ENCODE measurements at places on chromosomes 11 and 22. TPM values are rescaled to one million over a fixed set of nuclear protein-coding genes. Genes with fewer than 3 reads are reported as not detected.
A peak's percentile ranks its signal among the peaks of the same experiment; 100 is the strongest.

The NPTXR gene
- total RNA-seq: 0.32 TPM

The SCUBE1 gene
- not detected for total RNA-seq

GRCh38 chr22:20438427-20438677 is 727 bp upstream of the SCARF2 start:
- DNase-seq: no peak

GRCh38 chr22:30823015-30823370 is 128.3 kb downstream of the OSBP2 start:
- no peak for DNase-seq

- peak; percentile 43 for DNase-seq
Observed at GRCh38 chr22:41092023-41092817, at the start of gene EP300. EP300 (plus strand) TSS chr22:41092592; CDS start chr22:41093005, 413 bp downstream.

- no peak for DNase-seq
Observed at GRCh38 chr11:76208438-76209374, 2.4 kb upstream of the WNT11 start.

- no peak for DNase-seq
Observed at GRCh38 chr22:50564289-50564688, 1.6 kb upstream of the SYCE3 start.

DNA sequence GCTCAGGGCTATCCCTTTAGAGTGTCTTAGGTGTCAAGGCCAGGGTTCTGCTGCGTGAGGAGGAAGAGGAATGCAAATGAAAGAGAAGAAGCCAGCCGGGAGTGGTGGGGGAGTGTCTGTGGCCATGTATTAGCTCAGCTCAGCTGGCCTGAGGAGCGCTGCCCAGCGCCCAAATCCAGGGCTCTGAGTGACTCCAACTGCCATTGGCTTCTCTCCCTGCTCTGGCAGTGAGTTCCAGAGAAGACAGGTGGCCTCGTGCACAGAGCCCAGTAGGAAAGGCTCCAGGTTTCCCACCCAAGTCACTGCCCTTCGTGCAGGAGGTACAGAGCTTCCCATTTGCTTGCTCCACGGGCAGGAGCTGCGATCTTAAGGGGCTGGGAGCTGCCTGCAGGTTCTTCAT is 302.0 kb downstream of the KIRREL3 start:
- no peak for DNase-seq

GRCh38 chr22:40594924-40595323 is 41.6 kb downstream of the MRTFA start:
- no peak for DNase-seq

DNA sequence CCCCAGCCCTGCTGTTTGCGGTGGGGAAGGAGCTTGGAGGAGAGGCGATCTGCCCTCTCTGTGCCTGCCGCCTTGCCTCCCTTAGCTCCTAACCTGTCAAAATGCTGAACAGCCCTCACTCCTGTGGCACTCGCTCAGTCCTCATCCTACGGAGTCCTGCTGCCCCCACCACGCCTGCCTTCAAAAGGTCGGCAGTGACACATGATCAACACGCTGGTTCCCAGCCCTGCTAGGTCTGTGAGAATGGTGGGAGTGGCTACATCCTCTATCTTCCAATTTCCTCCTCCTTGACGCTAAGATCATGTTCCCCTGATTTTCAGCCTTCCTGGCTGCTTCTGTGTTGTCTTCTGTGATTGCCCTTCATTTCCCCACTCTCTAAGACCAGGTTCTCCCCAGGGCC is 120.2 kb upstream of the TBCEL start:
- DNase-seq: no peak

DNA sequence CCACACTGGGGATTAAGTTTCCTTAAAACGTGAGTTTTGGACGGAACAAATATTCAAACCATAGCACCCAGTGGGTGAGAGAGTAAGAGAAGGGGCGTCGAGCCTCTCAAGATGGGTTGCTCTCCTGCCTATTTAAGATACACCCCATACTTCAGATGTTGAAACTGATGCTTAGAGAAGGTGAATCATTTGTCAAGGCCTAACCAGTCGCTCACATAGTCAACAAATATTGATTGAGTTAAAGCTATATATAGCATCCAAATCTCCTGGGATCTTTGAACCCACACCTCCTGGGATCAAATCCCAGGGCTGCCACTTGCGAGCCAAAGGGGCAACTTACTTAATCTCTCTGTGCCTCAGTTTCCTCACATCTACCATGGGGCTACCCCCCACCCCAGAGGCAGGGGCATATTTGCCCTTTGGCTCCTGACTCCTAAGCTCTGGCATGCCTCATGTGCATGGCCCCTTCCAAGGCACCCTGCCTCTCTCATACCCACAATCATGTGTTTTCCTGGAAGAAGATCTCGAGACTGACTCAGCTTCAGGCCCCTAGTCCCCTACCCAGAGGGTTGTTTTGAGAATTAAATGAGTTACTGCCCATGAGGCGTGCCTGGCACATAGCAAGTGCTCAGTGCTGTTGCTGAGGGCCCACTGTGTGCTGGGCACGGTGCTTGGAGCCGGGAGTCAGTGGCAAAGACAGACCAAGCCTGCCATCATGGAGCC is 19.0 kb upstream of the PDGFB start:
- DNase-seq: no peak

GRCh38 chr11:10118865-10119264 is 175.2 kb downstream of the SBF2 start:
- DNase-seq: no peak

DNA sequence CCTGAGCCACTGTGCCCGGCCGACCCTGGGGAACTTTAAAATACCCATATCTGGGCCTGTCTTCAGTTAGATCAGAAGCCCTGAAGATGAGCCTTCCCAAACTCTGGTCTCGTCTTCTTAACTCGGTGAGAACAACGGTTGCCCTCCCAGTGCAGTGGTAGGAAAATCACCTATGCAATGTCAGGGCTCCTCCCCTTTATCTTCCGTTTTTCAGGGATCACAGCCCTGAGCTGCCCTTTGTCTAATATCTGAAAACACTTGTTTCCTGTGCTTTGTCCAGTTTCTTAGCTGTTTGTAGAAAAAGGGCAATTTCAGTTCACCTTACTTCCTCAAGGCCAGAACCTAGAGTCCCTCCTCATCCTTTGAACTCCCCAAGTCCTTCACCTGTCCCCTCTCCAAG is 9.4 kb downstream of the DRAP1 start:
- DNase-seq: no peak

DNA sequence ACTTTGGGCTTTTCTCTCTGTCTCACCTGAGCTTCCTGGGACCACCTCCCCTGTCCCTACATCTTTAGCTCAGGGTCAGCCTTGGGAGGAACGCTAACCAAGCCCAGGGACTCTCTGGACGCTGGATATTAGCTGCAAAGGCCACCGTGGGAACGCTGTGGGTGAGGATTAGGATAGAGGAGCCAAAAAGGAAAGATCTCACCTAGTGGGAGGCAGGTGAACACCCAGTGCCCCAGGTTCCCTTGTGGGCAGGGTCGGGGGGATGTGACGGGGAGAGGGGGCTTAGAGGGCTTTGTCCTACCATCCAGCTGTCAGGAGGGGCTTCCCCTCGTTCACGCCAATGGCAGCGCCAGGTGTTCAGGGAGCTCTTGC is 50.2 kb downstream of the LINC01488 start:
- no peak for DNase-seq

Measured in pulmonary artery endothelial cell (primary cell).